ENCODE measurements at places on chromosomes 3 and 15.

DNA sequence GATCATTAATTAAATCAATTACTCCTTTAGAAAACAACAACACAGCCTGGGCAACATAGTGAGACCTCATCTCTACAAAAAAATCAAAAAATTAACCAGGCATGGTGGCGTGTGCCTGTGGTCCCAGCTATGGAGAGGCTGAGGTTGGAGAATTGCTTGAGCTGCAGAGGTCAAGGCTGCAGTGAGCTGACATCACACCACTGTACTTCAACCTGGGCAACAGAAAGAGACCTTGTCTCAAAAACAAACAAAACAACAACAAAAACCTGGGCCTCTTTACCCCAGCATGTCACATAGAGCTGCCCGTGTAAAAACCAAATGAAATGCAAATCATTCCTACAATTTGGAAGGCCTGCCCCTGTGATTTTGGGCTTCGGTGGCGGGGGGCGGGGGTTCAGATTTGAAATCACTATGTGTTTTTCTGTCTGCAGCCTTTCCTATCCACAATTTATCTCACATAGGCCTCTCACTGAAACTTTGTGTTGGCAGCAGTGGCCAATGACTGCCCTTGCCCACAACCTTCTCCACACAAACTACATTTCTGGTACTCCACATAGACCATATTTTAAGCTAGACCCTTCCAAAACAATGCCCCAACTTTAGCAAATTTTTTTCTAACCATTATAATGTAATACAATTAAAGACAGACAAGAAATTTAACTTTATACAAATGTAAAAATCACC is 6.5 kb downstream of the ADAM10 start:
- no peak for DNase-seq

GRCh38 chr3:179416681-179417080 is 34.6 kb downstream of the GNB4 start:
- no peak for DNase-seq

DNA sequence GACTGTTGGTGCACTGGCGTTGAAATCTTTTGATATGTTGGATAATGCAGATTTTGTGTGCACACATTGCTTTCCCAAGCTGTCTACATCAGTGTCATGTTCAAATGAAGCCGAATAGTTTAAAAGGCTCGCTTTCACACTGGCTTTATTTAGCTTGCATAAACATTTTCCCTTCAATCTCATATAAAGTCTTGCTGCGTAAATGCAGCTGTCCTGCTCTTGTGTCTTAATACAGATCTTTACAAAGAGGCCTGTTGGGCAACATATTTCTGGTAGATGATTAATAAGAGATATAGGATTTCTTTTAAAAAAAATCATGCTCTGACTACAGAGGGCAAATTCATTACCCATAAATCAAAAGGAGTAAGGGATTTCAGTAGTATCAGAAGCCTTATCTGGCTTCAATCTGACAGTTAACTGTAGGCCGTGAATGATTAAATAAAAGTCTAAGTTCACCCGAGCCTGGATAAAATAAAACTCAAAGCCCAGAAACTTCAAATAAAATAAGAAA is 937.2 kb downstream of the FHIT start:
- DNase-seq = no peak

DNA sequence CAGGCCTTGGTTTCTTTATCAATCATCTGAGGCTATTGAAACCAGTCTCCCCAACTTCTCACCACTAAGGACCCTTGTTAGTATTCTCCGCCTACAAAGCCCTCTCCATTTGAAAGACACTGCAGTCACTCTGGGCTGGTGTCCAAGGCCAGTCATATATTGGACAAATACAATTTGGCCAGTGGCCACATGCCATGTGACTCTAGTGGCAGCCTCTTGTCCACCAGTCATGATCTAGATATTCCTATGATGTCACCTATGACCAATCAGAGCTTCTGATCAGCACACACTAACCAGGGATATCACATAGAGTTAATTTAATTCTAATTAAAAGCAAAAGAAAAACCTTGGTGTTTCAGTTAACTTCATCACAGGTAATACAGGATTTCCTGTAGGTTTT is 68.2 kb downstream of the RAB11A start:
- DNase-seq = no peak

DNA sequence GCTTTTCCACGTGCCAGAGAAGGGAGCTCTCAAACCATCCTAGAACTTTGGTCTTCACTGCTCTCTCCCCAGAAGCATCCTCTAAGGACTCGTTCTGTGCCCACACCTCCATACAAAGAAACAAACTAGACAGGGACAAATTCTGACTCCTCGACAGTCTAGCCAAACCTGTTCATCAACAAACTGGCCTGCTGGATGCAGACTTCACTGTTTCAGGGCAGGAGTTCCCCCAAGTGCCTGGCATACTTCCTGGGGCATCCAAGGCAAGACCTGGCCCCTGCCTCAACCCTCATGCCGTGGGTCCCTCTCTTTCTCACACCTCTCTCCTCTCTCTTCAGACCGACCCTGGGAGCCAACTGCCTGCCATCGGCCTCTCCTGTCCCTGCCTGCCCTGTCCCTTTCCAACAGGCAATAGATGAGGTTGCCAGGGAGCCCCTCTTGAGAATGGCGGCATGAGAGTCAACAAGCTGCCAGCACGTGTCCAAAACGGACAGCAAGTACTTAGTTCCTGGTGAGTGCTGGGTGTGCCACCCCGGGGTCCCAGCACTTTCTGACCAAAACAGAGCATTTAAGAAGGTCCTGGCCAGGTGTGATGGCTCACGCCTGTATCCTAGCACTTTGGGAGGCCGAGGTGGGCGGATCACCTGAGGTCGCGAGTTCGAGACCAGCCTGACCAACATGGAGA is 79.1 kb upstream of the HES1 start:
- DNase-seq = no peak

DNA sequence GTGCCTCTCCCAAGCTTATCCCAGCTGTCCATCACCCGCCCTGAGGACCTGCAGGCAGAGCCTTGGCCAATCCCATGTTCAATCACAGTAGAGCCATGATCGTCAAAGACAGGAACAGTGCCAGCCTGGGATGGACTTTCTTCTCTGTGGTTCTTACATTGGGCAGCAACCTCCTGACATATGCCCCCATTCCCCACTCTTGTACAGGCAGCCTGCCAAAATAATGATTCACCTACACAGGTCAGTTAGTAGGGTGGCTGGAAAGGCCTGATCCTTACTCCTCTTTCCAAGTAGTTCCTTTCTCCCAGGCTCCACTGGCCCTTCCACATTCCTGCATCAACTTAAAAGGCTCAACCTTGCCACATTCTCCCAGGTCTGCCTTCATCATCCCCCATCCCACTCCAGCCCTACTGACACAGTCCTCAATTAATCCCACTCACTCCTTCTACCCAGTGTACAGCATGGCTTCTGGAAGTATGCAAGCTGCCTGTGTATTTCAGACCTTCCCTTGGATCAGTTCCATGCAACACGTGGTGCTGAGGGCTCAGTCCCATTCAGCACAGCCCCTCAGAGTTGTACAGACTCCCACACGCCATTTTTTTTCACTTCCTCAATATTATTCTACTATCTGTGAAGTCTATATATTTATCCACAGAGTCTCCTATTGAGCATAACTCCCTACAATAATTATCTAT is 189.8 kb downstream of the NTRK3 start:
- no peak for DNase-seq

DNA sequence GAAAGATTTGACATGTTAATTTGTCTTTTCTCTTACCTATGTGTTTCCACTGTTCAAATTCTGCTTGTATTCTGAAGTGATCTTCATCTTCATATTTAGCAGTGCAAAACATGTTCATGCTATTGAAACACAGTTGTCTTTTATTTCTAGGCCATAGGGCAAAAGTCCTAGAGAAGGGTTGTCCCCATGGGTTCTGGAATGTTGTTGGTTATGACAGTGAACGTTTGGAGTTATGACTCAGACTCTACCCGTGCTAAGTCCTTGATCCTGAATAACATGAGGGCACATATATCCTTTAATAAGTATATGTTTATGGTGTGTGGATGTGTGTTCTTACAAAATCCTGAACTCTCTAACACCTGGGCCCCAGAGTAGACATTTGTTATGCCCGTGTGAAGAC is 23.0 kb upstream of the ARPP21 start:
- DNase-seq = no peak

GRCh38 chr15:85926834-85927233 is 132.1 kb upstream of the KLHL25 start:
- no peak for DNase-seq

- no peak for DNase-seq
Measured at GRCh38 chr15:48899793-48900192, 21.9 kb downstream of the EID1 start.

DNA sequence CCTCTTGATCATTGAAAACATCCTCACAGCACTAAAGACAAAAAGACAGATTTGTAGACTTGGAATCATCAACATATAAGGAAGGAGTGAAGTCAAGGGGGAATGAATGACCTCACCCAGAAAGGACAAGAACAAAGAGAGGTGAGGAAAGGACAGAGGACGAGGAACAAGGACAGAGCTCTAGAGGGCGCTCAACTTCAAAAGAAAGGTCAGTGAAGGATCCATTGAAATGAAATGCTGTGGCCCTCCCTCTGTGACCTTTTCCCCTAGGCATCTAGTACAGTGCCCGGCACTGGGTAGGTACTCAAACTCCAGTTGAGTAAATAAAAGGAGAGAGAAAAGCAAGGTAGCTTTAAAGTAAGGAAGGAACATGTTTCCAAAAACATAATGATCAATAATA is 2.6 kb downstream of the ATP8B4 start:
- peak; percentile 11 for DNase-seq

- no peak for DNase-seq
Measured at GRCh38 chr3:69823743-69824142, 84.5 kb downstream of the MITF start.

GRCh38 chr15:65930134-65930533 is 60.8 kb downstream of the RAB11A start:
- no peak for DNase-seq

GRCh38 chr15:77112838-77113504 is 42.1 kb upstream of the TSPAN3 start:
- no peak for DNase-seq

DNA sequence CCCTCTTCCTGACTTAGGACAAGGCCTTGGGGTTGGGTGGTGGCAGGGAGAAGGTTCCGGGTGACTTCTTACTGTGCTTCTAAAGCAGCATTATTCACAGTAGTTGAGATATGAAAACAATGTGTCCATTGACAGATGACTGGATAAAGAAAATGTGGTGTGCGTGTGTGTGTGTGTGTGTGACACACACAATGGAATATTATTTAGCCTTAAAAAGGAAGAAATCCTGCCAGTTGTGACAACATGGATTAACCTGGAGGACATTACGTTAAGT is 128.1 kb upstream of the RASGRP1 start:
- no peak for DNase-seq

Data from urothelium cell line (cell line).